Thoracic aorta (tissue), 2 donors: ENCODE measurements at places on chromosomes 5 and 9.

GRCh38 chr5:151779531-151780125 lies 7.9 kb downstream of the G3BP1 start:
- DNase-seq: no peak

DNA sequence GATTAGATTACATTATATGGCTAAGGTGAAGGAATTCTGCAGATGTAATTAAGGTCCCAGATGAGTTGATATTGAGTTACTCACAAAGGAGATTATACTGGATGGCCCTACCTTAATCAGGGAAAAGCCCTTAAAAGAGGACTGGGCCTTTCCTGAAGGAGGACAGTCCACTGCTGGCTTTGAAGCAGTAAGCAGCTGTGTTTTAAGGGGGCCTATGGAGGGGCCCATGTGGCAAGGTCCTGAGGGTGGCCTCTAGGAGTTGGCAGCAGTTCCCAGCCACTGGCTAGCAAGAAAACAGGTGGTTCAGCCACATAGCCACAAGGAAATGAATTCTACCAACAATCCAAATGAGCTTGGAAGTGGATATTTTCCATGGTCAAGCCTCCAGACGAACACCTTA lies 36.4 kb upstream of the GDNF start:
- no peak for DNase-seq

DNA sequence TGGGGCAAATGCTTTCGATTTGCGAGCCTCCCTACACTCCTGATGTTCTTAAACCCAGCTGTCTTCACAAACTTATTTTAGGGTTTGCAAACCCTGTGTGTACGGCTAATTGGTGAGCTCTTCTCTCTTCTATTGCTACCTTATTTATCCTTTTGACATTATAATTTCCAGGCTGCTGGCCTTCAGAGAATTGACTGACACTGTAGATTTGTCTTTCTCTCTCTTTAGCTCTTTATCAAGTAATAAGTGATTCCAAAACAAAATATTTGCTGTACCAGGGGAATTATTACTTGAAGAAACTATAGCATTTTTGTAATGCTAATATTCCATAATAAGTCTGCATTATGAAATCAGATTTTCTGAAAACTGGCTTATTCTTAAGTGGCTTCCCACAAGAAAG lies 92.5 kb downstream of the NPR3 start:
- no peak for DNase-seq

- DNase-seq: no peak
These were observed 19.3 kb downstream of the TYRP1 start for GRCh38 chr9:12712532-12712931.

DNA sequence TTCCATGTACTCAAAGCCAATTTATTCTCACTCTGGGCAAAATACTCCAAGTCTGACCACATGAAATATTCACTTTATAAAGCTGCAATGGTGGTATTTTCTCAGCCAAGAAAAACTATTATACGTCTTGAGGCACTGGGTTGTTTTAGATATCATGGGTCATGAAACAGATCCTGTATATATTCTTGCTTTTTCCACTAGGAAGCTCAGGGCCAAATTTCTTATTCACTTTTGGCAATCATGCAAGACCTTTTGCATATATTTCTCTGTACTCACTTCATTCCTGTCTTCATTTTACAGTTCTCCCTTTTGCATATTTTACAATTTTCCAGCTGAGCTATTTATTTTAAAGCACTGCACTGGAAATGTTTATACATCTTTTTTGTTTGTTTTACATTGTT lies 49.8 kb downstream of the GABBR2 start:
- DNase-seq: no peak
